ENCODE measurements at places on chromosomes 4 and X.

DNA sequence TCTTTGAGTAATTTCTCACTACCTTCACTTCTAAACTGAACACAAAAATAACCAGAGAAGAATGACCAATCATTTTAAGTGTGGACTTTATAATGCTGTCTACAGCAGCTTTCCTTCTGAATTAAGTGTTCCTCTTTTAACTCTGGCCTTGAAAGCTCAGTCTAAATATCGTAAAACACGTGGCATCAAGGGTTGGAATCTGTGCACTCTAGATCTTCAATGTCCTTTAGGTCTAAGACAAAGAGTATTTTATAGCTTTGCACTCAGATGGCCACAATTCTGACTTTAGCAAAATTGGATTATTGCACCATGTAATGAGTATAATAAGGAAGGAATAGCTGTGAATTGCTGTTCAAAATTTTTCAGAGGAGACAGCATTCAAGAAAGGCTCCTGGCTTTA, 197.1 kb upstream of the UGT8 start:
- no peak for DNase-seq

- DNase-seq: no peak
Measured at GRCh38 chrX:110418316-110419235, 59.9 kb downstream of the RTL9 start.

GRCh38 chr4:95231681-95232080, 317.1 kb downstream of the UNC5C start:
- DNase-seq: no peak

- DNase-seq: no peak
Measured at GRCh38 chr4:15159477-15160019, 157.3 kb downstream of the CPEB2 start.

GRCh38 chrX:100880368-100880767, 6.2 kb upstream of the NOX1 start:
- no peak for DNase-seq

GRCh38 chrX:130393451-130394074, 8.1 kb upstream of the GPR119 start:
- DNase-seq: no peak

GRCh38 chr4:38456096-38456495, 207.9 kb upstream of the KLF3 start:
- no peak for DNase-seq

GRCh38 chr4:78292341-78292740, 235.2 kb downstream of the FRAS1 start:
- DNase-seq: no peak

- DNase-seq: no peak
Measured at GRCh38 chr4:13126976-13127910, 356.9 kb downstream of the RAB28 start.

DNA sequence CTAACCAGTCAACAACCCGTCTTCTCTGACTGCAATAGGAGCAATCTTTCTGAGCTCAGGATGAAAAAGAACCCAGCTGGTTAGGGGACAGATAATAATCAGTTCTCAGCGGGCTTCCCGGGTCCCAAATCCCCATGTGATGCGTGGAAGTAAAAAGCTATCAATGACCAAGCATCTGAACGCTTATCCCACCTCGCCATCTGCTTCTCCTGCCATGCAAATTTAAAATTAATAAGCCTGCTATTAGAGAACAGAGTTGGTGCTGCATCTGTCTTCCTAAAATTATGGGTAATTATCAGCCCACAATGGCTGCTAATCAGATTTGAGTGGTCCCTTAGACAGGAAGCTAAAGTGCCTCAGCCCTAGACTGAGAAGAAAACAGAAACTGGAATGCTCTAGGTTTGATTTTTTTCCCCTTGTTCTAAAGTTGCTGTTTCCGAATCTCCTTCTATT, 37.5 kb downstream of the AFAP1 start:
- DNase-seq: no peak

- DNase-seq: no peak
Measured at GRCh38 chrX:41823402-41823801, 99.4 kb downstream of the GPR82 start.

DNA sequence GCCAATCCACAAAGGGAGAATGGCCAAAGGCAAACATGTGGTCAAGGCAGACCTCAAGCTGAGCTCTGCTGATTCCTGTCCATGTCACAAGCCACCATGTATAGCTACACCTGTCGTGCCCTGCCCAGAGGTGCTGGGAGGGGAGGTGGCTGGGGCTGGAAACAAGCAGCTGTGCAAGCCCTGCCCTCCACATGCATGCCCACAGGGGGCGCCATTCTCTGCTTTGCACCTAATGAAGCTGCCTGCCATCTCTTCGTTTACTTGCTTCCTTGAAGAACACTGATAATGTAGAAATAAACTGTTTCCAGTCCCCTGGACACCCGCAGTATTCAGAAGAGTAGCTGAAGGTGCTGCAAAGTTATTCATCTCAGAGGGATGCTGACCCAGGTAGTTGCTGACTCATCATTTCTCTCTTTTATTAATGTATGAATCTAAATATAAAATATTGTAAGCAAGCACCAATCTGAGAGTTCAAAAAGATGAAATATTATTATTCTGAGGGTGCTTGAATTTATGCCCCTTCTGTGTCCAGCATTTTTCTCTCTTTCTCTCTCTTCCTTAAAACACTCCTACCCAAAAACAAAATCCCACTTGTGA, 278.6 kb downstream of the ADGRA3 start:
- no peak for DNase-seq

GRCh38 chr4:139015948-139016471, 429 bp downstream of the NOCT start:
- no peak for DNase-seq

GRCh38 chrX:9677098-9677739, 88.4 kb downstream of the GPR143 start:
- no peak for DNase-seq

DNA sequence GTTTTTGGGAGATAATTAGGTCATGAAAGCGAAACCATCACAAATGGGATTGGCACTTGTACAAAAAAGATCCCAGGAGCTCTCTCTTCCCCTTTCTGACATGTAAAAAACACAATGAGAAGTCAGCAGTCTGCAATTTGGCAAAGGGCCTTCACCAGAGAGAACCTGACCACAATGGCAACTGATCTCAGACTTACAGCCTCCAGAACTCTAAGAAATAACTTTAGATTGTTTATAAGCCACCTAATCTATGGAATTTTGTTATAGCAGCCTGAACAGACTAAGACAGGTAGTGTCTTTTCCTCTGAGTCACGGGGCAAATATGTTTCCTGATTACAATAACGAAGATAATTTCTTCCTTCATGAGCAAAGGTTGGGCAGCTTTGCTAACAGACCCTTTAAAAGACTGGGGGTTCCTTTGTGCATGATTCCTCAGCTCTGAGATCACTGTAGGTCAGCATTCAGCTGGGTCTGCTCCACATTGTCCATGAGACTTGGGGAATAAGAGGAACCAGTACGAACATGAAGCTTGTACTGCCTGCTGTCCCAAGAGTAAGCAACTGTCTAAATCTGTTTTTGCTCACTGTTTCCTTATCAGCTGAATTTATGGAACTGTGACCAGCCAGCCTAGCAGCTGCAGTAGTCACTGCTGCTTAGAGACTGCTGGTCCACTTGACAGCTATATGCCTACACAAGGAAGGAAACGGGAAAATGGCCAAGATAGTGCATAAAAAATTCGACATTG, 191.6 kb downstream of the ANAPC10 start:
- no peak for DNase-seq

DNA sequence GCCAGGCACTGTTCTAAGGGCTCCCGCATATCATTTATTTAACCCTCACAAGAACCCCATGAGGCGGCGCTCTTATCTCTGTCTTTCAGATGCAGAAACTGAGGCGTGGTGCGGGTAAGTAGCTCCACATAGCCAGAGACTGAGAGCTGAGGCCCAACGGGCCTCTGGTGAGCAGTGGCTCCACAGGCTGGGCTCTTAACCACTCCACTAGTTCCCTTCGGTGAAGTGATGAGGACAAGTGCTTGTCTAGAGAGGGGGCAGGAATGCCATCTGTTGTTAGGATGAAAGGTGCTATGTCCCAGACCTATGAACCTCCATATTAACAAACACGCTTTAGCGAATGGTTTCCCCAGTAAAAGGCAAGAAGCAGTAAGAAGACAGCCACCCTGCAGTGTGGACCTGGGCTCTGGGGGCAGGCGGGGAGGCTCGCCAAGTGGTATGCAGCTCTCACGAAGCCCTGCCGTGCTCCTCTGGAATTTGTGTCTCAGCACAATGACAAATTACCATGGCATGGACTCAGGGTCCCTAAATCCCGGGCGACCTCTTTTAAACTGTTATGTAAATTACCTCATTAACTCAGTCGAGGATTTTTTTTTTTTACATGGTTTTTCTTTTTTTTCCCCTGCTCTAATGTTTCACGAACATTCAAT, 20.9 kb upstream of the S100G start:
- DNase-seq: no peak
